ENCODE measurements at places on chromosomes 2 and 18.

GRCh38 chr2:34570266-34570872 is 971.3 kb upstream of the FAM98A start:
- peak; percentile 0 for DNase-seq

DNA sequence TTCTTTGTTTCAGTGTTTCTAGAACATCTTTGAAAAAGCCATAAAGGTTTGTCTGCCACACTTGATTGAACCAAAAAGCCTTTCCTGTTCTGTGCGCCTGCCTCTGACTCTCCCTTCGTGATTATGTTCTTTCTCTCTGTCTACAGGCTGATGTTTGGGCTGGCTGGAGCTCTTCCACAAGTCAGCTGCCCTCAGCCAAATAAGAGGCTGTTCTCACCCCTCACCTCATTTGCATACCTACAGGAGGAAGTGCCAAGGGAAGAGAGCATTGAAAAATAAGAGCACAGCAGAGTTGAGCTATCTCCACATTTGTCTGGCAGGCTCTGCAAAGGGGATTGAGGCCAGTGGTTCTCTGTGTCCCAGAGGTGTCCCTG is 15.8 kb downstream of the INPP5D start:
- DNase-seq: no peak

DNA sequence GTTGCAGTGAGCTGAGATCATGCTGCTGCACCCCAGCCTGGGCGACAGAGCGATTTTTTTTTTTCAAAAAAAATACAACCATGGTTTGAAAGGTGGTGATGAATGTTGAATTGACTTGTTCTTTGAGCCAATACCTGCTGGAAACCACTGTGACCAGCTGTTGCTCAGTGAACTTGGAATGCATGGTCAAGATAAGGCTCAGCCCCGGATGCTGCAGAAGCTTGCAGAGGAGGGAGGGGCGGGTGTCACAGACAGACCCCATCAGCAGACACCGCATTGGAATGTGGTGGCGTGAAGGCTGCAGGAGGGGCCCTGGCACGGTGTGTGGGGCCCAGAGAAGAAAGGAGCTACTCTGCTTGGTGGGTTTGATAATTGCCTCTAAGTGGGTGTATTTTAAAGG is 91.6 kb downstream of the ITGB1BP1 start:
- peak; percentile 37 for DNase-seq

GRCh38 chr18:22177327-22177871 is 8.0 kb downstream of the GATA6 start:
- DNase-seq: no peak

DNA sequence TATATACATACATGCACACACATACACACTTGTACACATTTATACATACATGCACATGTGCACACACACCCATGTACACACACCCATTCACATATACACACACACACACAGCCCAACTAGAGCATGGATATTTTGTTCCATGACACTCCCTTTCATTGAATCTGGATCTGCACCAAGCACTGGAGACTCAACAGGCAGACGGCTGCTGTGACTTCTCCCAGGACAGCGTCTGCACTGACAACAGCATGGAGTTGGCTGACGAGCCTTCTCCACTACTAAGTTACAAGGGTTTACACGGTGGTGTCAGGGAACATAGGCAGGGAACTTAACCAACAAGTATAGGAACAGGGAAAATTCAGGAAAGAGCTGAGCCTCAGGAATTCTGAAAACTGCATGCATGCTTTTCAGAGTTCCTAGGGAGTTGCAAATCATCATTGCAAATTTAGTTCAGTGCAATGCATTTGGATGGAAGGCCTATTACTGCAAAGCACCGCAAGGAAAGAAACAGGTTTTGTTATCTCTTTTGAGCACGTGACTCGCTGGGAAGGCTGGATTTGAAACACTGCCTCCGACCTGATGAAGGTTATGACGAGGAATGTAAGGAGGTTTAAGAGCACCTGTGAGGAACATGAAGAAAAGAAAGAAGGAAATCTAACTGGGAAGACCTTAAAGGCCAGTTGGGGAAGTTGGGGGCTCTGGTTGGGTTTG is 35.9 kb downstream of the TMEM18 start:
- DNase-seq: no peak

- DNase-seq: no peak
Observed at GRCh38 chr18:3358310-3358709, 91.7 kb upstream of the TGIF1 start.

Measured in iris pigment epithelial cell (primary cell).